ENCODE measurements at places on chromosomes 7 and 10.

- no peak for DNase-seq
Observed at GRCh38 chr10:11023009-11023953, 5.6 kb downstream of the CELF2 start.

- no peak for DNase-seq
Observed at GRCh38 chr7:28290496-28290895, 109.9 kb upstream of the JAZF1 start.

DNA sequence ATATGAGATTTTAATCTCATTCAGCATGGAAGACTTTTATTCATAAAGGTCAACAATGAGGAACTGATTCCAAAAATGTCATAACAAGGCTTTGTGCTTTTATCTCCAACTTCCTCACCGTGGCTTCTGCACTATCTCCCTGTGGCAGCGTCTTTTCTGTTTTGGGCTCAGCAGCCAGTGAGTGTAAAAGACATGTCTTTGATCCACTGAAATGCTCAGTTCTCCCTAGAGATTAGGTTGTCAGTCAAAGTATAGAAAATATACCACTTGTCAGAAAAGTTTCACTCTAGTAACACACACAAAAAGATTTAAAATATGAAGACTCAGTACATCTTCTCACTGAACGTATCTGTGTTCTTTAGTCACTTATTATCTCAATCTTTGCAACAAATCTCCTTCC, 901.8 kb upstream of the ZWINT start:
- DNase-seq = no peak

- no peak for DNase-seq
Observed at GRCh38 chr7:43240565-43240964, 128.1 kb downstream of the HECW1 start.

DNA sequence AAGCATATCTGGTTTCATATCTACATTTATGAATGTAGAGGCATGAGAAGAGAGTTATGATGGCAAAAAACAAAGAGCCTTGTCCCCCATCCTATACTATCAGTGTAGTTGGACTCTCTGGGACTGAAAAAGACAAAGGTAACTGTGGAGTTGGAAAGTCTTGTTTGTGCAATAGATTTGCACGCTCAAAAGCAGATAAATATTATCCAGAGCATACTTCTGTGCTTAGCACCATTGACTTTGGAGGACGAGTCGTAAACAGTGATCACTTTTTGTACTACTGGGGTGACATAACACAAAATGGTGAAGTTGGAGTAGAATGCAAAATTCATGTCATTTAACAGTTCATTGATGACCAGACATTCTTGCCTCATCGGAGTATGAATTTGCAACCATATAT, 85.2 kb upstream of the EGFR start:
- DNase-seq = no peak

- no peak for DNase-seq
Observed at GRCh38 chr7:129279757-129280156, 54.9 kb downstream of the AHCYL2 start.

GRCh38 chr7:41130561-41131236, 572.2 kb downstream of the INHBA start:
- no peak for DNase-seq

Data from NT2/D1 (cell line).